ENCODE measurements at places on chromosomes 7 and 10.
A peak's percentile ranks its signal among the peaks of the same experiment; 100 is the strongest.

- H3K36me3 ChIP-seq = no peaks in the 10 kb centered on the region
- H3K4me3 ChIP-seq = no peak overlapping the region
- no peaks in the 10 kb centered on the region for H3K27me3 ChIP-seq
- no peaks in the 10 kb centered on the region for H3K4me1 ChIP-seq
These were observed 90.7 kb upstream of the TMEM26 start for GRCh38 chr10:61543831-61544230.

GRCh38 chr10:71213127-71213621, 804 bp downstream of the UNC5B start:
- no peaks in the 10 kb centered on the region for H3K36me3 ChIP-seq
- peaks cover 4% of the 10 kb centered on the region for H3K4me1 ChIP-seq
- peaks cover 73% of the 10 kb centered on the region for H3K27me3 ChIP-seq
- peak overlapping the region; percentile 17 for H3K4me3 ChIP-seq
- DNase-seq = peak; percentile 19
- no peak overlapping the region for H3K27ac ChIP-seq

DNA sequence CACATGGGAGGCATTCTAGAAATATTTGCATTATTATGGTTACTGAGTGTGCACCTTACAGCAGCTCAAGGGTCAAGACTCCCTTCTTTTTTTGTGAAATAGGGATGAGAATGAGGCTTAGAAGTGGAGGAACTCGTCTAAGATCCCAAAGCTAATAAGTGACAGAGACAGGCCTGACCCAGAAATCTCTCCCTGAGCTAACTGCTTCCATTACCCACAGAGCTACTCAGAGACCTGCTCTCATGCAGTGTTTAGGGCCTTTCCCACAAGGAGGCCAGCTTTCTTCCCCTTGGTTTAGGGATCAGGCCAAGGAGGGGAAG, 301.7 kb downstream of the RPS24 start:
- no peaks in the 10 kb centered on the region for H3K4me1 ChIP-seq
- no peak overlapping the region for H3K27ac ChIP-seq
- H3K27me3 ChIP-seq = peaks cover 8% of the 10 kb centered on the region
- no peak for DNase-seq

DNA sequence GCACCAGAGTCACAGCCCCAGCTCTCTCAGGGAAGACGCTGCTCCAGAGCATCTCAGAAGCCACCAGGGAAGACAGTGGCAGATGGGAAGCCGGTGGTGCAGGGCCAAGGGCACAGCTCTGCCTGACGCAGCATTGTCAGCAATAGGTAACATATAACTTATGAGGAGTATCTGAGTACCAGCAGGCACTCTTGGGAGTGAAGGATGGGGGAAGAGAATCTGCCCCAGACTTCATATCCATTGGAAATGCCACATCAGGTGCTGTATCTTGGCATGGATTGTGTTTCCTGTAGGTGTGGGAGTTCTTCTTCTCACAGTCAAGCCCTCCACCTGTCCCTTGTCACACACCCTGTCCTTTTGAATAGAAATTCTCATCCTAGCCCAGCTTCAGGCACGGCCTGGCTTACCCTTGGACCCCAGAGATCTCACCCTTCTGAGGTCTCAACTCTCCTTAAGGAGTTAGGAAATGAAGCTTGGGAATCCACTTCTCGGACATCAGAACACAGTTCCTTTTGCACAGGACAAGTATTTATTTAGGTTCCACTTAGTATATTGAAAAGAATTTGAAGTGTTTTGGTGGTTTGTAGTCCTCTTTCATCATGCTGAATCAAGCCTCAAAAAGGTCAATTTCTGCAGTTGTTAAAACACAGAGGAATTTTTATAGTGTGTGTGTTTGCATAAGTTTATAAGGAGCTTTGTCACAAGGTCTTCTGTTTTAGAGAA, 9.9 kb downstream of the EPDR1 start:
- H3K4me3 ChIP-seq = no peak overlapping the region
- DNase-seq = no peak
- no peaks in the 10 kb centered on the region for H3K36me3 ChIP-seq
- no peak overlapping the region for H3K27ac ChIP-seq

DNA sequence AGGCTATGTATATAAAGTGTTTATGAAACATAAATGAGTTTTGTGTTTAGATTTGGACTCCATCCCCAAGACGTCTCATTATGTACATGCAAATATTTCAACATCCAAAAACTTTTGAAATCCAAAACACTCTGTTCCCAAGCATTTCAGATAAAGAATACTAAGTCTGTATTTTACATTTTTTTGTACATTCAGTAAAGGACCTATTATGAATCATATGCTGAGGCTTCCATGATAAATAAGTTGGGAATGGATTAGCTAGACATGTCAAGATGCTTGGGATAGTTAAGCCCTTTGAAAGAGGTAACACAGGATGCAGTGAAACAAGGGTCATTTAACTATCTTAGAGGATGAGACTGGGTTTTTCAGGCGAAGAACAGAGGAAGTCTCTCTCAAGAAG, 262.9 kb downstream of the SNX13 start:
- no peak overlapping the region for H3K4me3 ChIP-seq
- DNase-seq = no peak
- H3K36me3 ChIP-seq = no peaks in the 10 kb centered on the region

DNA sequence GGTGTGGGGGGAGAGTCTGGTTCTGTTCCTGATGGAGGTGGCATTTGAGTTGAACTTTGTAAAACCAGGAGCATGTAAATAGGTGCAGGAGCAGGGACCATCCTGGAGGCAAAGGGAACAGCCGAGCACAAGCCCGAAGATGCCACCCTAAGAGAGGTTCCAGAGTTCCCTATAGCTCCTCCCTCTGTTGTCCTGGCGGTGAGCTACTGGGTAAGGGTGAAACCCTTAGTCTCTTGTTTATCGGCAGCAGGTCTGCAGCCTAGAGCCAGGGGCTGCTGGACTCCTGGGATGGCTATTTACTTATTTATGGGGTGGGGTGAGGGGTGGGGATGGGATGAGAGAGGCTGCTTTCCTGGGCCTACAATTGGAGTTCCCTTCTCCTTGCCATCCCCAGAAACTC, 6.5 kb upstream of the LBX1 start:
- H3K27ac ChIP-seq = no peak overlapping the region
- no peak overlapping the region for H3K4me3 ChIP-seq
- DNase-seq = no peak

DNA sequence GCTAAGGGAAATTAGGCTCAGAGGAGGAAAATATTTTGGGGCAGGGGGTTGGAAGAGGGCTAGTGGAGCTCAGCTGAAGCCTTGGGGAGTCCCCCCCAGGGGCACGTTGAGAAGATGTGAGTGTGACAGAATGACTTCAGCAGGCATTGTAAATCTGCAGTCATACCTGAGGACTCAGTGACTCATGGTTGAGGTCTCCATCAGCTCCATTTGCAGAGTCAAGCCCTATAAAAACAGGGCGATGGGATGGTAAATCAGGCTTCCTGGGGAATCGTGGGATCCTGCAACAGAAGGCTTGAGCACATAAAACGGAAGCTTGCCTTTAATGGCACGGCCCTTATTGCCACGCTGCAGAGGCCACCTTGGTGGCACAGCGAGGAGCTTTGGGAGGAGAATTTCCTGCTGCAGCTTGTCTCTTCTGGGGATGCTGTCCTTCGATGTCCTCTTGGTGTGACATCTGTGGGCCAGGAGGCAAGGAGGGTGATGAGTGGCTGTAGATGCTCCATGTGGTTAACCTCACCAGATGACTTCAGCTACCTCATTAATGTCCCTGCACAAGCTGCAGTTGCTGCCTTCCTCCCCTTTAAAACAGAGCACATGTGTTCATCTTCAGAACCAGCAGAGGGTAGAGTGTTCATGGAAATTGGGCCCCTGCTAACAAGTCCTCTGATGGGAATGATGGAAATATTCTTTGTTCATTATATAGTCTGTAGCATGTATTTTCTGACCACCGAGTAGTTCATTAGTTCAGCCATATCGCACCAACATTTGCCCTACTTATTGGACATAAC, 285.9 kb downstream of the LRMDA start:
- no peak overlapping the region for H3K27ac ChIP-seq
- no peaks in the 10 kb centered on the region for H3K36me3 ChIP-seq
- H3K4me1 ChIP-seq = no peaks in the 10 kb centered on the region
- no peak overlapping the region for H3K4me3 ChIP-seq

DNA sequence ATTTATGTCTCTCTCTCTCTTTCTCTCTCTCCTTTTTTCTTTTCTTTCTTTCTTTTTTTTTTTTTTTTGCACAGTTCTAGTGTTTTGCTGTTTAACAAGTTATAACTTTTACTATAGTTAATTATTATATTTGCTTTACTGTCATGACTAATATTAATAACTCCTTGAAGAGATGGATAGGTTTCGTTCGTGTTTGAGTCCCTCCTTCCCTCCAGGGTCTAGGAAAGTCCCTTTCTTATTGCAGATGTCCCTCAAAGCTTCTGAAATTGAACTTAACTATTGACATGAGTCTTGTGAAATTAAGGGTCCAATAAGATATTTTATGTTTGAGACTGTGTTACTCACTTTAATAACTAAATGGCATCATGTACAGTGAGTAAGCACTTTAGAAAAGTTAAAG, 131.4 kb downstream of the PLXDC2 start:
- H3K4me3 ChIP-seq = no peak overlapping the region
- H3K4me1 ChIP-seq = no peaks in the 10 kb centered on the region
- H3K27me3 ChIP-seq = no peaks in the 10 kb centered on the region
- H3K27ac ChIP-seq = no peak overlapping the region

DNA sequence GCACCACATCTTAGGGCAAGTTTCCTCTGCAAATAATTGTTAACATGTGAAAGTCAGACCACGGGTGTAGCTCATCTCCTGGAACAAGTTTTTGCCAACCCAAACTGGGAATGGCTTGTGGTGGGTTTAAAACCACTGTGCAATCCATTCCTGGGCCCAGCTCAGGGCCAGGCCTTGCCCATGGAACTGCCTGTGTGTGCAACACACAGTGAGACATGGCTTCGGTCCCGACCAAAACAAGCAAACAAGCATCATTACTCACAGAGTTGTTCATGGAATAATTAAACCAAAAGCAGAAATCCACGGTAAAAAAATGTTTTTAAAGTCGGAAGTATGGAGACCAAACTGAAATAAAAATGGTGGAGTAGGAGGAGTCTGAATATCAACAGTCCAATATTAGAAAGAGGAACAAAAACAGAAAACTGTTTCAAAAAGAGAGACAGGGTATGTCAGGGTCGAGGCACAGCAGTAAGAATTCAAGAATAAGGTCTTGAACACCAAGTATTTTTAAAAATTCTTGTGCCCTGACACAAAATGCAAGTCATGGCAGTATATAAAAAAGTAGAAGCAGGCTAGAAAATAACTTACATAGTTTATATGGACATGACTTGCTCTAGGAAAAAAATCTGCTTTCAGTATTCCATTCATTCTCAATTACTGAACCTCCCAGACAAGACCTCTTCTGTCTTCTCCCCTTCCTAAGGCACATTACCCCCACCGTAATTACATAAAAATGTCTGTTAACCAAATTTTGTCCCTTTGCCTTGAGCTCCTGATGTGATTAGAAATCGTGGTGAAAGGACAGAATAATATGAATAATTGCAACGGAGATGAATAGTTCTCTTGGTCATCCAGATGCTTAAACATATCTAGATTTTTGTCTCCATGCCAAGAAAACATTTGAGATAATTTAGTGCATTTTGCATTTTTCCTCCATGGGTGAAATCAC, 88.4 kb downstream of the FAS start:
- peaks cover 43% of the 10 kb centered on the region for H3K4me1 ChIP-seq
- H3K27ac ChIP-seq = no peak overlapping the region
- H3K36me3 ChIP-seq = no peaks in the 10 kb centered on the region

DNA sequence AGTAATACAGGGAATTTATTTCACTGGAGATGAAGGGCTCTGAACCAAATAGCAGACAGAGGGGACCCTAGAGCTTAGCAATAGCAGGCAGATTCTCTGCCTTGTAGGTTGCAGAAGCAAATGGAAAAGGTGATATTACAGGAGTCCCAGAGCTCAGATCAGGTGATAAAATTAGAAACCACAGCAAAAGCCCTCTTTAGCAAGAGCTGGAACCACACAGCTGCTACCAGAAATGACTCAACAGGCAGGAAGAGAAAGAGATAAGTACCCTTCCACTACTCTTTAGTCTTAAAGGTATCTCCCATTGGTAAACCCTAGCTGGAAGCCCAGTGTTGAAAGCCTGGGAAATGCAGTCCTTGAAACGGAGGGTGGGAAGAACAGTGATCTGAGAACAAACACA, 535.6 kb upstream of the GHITM start:
- no peak overlapping the region for H3K27ac ChIP-seq
- no peaks in the 10 kb centered on the region for H3K27me3 ChIP-seq
- H3K4me1 ChIP-seq = peaks cover 4% of the 10 kb centered on the region
- no peak overlapping the region for H3K4me3 ChIP-seq
- H3K36me3 ChIP-seq = no peaks in the 10 kb centered on the region

DNA sequence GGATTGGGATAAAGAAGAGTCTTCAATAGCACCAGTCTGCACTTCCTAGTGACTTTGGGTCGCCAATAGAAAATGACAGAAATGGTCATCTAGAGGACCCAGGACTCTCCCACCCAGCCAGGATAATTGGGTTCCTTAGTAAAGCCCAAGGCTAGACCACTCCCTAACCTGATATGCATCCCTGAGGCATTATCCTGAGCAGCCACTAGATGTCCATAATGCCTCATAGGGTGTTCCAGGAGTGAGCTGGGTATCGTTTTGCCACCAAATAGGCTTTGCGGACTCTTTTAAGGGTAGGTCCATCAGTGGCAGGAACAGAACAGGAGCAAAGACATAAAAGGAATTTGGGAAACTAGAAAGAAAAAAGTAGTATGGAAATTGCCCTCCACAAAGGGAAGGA, 4.5 kb upstream of the LRRC4 start:
- peaks cover 9% of the 10 kb centered on the region for H3K27me3 ChIP-seq
- no peak overlapping the region for H3K27ac ChIP-seq
- H3K36me3 ChIP-seq = peaks cover 9% of the 10 kb centered on the region
- DNase-seq = no peak
- H3K4me1 ChIP-seq = peaks cover 3% of the 10 kb centered on the region
